ENCODE measurements at places on chromosomes 7 and 10. TPM values are rescaled to one million over a fixed set of nuclear protein-coding genes. Genes with fewer than 3 reads are reported as not detected.

GRCh38 chr7:131482800-131483199 lies 73.6 kb downstream of the PODXL start:
- no peak for DNase-seq

- DNase-seq: no peak
These were observed 379.1 kb downstream of the ADRA2A start for GRCh38 chr10:111455776-111456426.

GRCh38 chr7:34247468-34247867 lies 342.1 kb downstream of the BMPER start:
- DNase-seq: no peak

The TMEM26 gene
- not detected for total RNA-seq
